Activated CD4-positive, alpha-beta T cell treated with anti-CD3 and anti-CD28 coated beads, Interleukin-2, amount 10 ng/mL, durations not matched to agents 24 days and 14 days (primary cell): ENCODE measurements at places on chromosomes 16 and 17. TPM values are rescaled to one million over a fixed set of nuclear protein-coding genes. Genes with fewer than 3 reads are reported as not detected.

LGALS9B gene
- not detected in 2 replicates for total RNA-seq

MEIOC gene
- 0.14 and 0.42 TPM in 2 replicates for total RNA-seq

CDH8 gene
- 0.70 TPM in 1 of 2 replicates, not detected in the other for total RNA-seq

ST6GALNAC2 gene
- total RNA-seq = not detected in 2 replicates

KRTAP4-6 gene
- not detected in 2 replicates for total RNA-seq

HSF4 gene
- total RNA-seq = 48.5 and 54.0 TPM in 2 replicates

NEUROD2 gene
- not detected in 2 replicates for total RNA-seq

IL32 gene
- 918 and 934 TPM in 2 replicates for total RNA-seq

SLC5A2 gene
- total RNA-seq = not detected in 2 replicates

ASPA gene
- not detected in 2 replicates for total RNA-seq

CLDN6 gene
- not detected in 2 replicates for total RNA-seq

HNF1B gene
- total RNA-seq = 2.2 and 2.9 TPM in 2 replicates

SHCBP1 gene
- total RNA-seq = 43.9 and 47.6 TPM in 2 replicates

CAVIN1 gene
- total RNA-seq = 2.4 and 2.7 TPM in 2 replicates

MT1A gene
- 1.8 and 2.1 TPM in 2 replicates for total RNA-seq

TNFRSF17 gene
- total RNA-seq = not detected in 2 replicates

GINS3 gene
- 24.1 and 25.0 TPM in 2 replicates for total RNA-seq

ATP6V0C gene
- 105 and 122 TPM in 2 replicates for total RNA-seq

PRDM7 gene
- not detected in 2 replicates for total RNA-seq

NAGS gene
- total RNA-seq = 0.59 and 0.91 TPM in 2 replicates

MSLN gene
- total RNA-seq = not detected in 2 replicates

PIPOX gene
- total RNA-seq = 1.2 and 1.4 TPM in 2 replicates

ARRB2 gene
- total RNA-seq = 189 and 193 TPM in 2 replicates

SLFN5 gene
- total RNA-seq = 6.9 and 8.9 TPM in 2 replicates

DPEP2 gene
- 1.7 and 2.3 TPM in 2 replicates for total RNA-seq

SMCR8 gene
- total RNA-seq = 17.3 and 17.7 TPM in 2 replicates

KRTAP4-3 gene
- total RNA-seq = not detected in 2 replicates

NXN gene
- 0.14 and 0.28 TPM in 2 replicates for total RNA-seq

ZG16 gene
- total RNA-seq = not detected in 2 replicates

PITPNC1 gene
- total RNA-seq = 18.7 and 22.3 TPM in 2 replicates

WNK4 gene
- 0.12 TPM in 2 replicates for total RNA-seq

TMEM208 gene
- 65.0 and 65.6 TPM in 2 replicates for total RNA-seq

CDH3 gene
- 0.19 and 0.37 TPM in 2 replicates for total RNA-seq

NPIPB9 gene
- total RNA-seq = 3.1 and 3.6 TPM in 2 replicates

ZNF205 gene
- 0.21 and 0.47 TPM in 2 replicates for total RNA-seq

CDRT15L2 gene
- total RNA-seq = not detected in 2 replicates

PIGQ gene
- 43.2 and 50.3 TPM in 2 replicates for total RNA-seq

ZNF624 gene
- 2.9 and 3.4 TPM in 2 replicates for total RNA-seq

WFIKKN2 gene
- not detected in 2 replicates for total RNA-seq

OR2C1 gene
- not detected in 2 replicates for total RNA-seq

CLDN9 gene
- total RNA-seq = not detected in 2 replicates

GPRC5C gene
- total RNA-seq = 0.42 and 0.54 TPM in 2 replicates

CA7 gene
- total RNA-seq = 0.28 and 0.56 TPM in 2 replicates

IKZF3 gene
- 14.7 and 15.9 TPM in 2 replicates for total RNA-seq

GNGT2 gene
- total RNA-seq = 18.2 and 19.5 TPM in 2 replicates

IL17C gene
- not detected in 2 replicates for total RNA-seq

TMEM238L gene
- not detected in 2 replicates for total RNA-seq
